Large intestine (tissue), 12 donors: ENCODE measurements at places on chromosomes 7 and 10. TPM values are rescaled to one million over a fixed set of nuclear protein-coding genes. Genes with fewer than 3 reads are reported as not detected.

Gene MTERF1
- polyA plus RNA-seq: 18.0 TPM

Gene GJD4
- 0.09 TPM for polyA plus RNA-seq

Gene RET
- polyA plus RNA-seq: 20.1 TPM

Gene JCAD
- 8.6 TPM for polyA plus RNA-seq

Gene VWA2
- polyA plus RNA-seq: 4.6 TPM

Gene SHH
- polyA plus RNA-seq: 7.5 TPM

Gene LIPA
- 194 TPM for polyA plus RNA-seq

Gene MYL10
- not detected for polyA plus RNA-seq

Gene WDFY4
- 3.5 TPM for polyA plus RNA-seq

DNA sequence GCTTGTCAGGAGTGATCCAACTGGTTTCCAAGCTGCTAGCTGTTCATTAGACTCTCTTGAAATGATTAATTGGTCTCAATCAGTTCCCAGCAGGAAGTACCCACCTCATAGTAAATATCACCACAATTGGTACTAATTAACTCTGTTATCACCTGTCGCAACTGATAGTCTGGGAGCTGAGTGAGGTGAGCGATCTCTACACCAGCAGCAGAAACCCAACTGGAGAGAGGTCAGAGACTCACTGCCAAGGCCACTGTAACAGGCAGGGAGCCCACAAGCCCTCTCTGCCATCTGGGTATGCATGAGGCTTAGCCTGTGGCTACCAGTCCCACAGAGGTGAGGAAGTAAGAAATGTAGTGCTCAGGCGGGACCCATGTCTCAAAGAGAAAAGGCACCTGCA, 245.5 kb downstream of the DYNC1I1 start:
- no peaks in the 10 kb centered on the region for H3K27me3 ChIP-seq
- H3K4me1 ChIP-seq: no peaks in the 10 kb centered on the region
- H3K27ac ChIP-seq: no peak overlapping the region
- no peaks in the 10 kb centered on the region for H3K36me3 ChIP-seq
- DNase-seq: peak; percentile 20

DNA sequence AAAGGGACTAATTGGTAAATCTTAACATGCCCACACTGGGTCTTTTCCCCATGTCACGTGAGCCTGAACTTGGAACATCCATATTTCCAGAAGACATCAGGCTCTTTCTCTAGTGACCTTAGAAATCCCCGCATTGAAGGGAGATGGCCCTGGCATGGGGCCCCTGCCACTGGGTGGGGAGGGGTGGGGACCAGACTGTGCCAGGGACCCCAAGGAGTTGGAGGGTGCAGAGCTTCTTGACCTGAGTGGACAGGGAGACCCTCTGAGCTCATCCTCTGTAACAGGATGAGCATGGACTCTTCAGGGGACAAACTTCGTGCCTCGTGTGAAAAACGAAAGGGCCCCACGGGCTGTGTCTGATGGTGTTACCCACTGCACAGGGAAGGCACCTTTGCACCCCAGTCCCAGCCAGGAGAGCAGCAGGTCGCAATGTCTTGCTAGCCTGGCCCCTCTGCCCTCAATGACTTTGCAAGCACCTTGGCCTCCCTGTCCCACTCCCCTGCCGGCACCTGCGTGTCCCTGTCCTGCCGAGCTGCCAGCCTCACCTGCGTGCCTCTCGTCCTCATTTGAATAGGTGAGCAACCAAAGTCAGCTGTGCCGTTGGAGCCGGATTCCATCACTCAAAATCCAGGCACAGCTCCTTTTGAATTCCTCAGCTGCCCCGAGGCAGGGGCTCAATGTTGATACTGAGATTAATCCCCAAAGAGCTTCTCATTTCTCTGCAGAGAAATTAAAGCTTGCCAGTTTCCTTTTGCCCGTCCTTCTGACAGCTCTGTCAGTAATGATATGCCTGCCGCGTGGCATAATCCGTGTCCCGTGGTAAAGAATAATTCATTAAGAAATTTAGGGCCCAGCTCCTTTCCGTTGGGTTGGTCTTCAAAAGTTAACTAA, 234.9 kb downstream of the EBF3 start:
- H3K27ac ChIP-seq: no peak overlapping the region
- H3K27me3 ChIP-seq: no peaks in the 10 kb centered on the region
- H3K36me3 ChIP-seq: peaks cover 3% of the 10 kb centered on the region
- no peak for DNase-seq

GRCh38 chr10:78963074-78964034, 105.4 kb upstream of the ZMIZ1 start:
- H3K36me3 ChIP-seq: no peaks in the 10 kb centered on the region
- no peak for DNase-seq
- H3K27me3 ChIP-seq: no peaks in the 10 kb centered on the region
- no peak overlapping the region for H3K27ac ChIP-seq

- no peaks in the 10 kb centered on the region for H3K4me1 ChIP-seq
- H3K4me3 ChIP-seq: no peak overlapping the region
- no peaks in the 10 kb centered on the region for H3K27me3 ChIP-seq
- no peak for DNase-seq
Observed at GRCh38 chr7:118072893-118073674, 110.9 kb upstream of the LSM8 start.

GRCh38 chr10:69375307-69376151, 41.2 kb downstream of the TACR2 start:
- no peak for DNase-seq
- H3K4me3 ChIP-seq: no peak overlapping the region
- no peaks in the 10 kb centered on the region for H3K27me3 ChIP-seq
- peaks cover 9% of the 10 kb centered on the region for H3K36me3 ChIP-seq
- no peak overlapping the region for H3K27ac ChIP-seq

- H3K36me3 ChIP-seq: no peaks in the 10 kb centered on the region
- no peak for DNase-seq
- H3K4me1 ChIP-seq: no peaks in the 10 kb centered on the region
- no peak overlapping the region for H3K4me3 ChIP-seq
- peak overlapping the region; percentile 27 for H3K27ac ChIP-seq
- H3K27me3 ChIP-seq: no peaks in the 10 kb centered on the region
Observed at GRCh38 chr10:77195101-77195500, 442.5 kb downstream of the KCNMA1 start.

- H3K4me3 ChIP-seq: no peak overlapping the region
- no peak for DNase-seq
- peaks cover 19% of the 10 kb centered on the region for H3K36me3 ChIP-seq
- no peaks in the 10 kb centered on the region for H3K27me3 ChIP-seq
Observed at GRCh38 chr7:24722386-24723177, 34.7 kb downstream of the GSDME start.

- no peaks in the 10 kb centered on the region for H3K27me3 ChIP-seq
- H3K27ac ChIP-seq: no peak overlapping the region
- H3K4me1 ChIP-seq: no peaks in the 10 kb centered on the region
- no peak overlapping the region for H3K4me3 ChIP-seq
Observed at GRCh38 chr7:42342381-42342780, 105.4 kb upstream of the GLI3 start.

DNA sequence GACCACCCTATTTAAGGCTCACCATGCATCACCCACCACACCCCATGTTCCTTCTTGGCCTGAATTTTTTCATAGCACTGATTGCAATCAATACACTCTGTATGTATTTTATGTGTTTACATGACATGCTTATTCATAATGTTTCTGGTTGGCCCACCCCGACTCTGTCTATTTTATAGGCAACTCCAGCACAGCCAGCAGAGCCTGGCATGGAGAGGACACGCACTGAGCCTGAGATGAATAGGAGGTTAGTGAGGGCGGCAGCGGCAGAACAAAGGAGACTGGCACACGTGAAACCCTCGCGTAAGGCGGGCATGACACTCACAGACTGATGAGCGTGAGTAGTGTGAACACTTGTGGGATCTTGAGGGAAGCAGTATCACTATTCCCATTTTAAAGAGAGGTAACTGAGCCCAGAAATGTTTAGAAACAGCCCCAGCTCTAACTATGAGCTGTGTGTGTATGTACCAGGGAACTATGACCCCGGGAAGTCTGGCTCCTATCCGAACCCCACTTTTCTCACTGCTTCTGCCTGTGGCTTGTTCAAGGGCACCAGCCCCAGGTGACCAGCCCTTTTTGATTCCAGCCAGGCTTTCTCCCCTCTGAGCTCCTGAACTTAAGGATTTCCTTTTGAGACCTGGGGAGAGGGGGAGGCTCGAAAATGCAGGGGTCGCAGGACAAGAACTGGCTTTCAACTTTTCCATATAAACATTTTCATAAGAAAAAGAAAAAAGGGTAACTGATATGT, 113.3 kb downstream of the ARHGAP22 start:
- no peaks in the 10 kb centered on the region for H3K27me3 ChIP-seq
- no peak overlapping the region for H3K27ac ChIP-seq
- H3K4me3 ChIP-seq: no peak overlapping the region
- no peaks in the 10 kb centered on the region for H3K36me3 ChIP-seq
- H3K4me1 ChIP-seq: no peaks in the 10 kb centered on the region
- DNase-seq: no peak

- no peaks in the 10 kb centered on the region for H3K36me3 ChIP-seq
- H3K27me3 ChIP-seq: no peaks in the 10 kb centered on the region
- DNase-seq: no peak
- H3K4me1 ChIP-seq: no peaks in the 10 kb centered on the region
Observed at GRCh38 chr10:13420532-13421307, 72.6 kb upstream of the SEPHS1 start.

- no peak overlapping the region for H3K27ac ChIP-seq
Observed at GRCh38 chr10:101303087-101303703, 50.8 kb upstream of the BTRC start.

GRCh38 chr10:5654218-5654755, 12.1 kb downstream of the ASB13 start:
- H3K27ac ChIP-seq: peak overlapping the region; percentile 67
- H3K4me1 ChIP-seq: peaks cover 23% of the 10 kb centered on the region
- peaks cover 28% of the 10 kb centered on the region for H3K36me3 ChIP-seq
- peak; percentile 32 for DNase-seq
- no peak overlapping the region for H3K4me3 ChIP-seq

- H3K27ac ChIP-seq: no peak overlapping the region
- no peak overlapping the region for H3K4me3 ChIP-seq
- DNase-seq: no peak
- peaks cover 16% of the 10 kb centered on the region for H3K4me1 ChIP-seq
- no peaks in the 10 kb centered on the region for H3K27me3 ChIP-seq
Observed at GRCh38 chr10:11683529-11684320, 58.5 kb upstream of the ECHDC3 start.

DNA sequence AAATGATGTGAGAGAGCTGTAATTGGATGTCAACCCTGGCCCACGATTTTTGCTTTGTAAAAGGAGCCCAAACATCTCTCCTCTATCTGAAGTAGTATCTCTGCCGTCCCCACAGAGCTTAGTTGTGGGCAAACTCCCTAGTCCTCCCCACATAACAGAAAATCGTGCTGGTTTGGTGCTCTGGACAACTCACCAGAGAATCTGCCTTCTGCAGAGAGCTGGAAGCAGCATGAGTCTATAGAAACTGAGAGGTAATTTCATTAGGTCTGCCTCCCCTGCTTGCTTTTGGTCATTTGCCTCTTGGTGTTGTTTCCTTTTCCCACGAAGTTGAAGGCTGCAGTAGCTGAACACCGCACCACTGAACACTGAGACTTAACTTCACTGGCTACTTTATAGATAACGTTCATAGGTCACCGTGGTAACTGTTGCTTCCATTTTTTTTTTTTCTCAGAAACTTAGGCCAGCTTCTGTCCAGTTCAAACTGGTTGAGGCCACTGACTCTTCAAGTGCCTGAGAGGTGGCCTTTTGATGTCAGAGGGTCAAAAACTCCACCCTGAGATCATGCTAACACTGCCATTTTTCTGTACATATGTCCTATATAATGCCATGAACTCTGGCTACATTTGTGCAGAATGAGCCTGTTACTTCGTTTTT, 3.3 kb upstream of the CDCA7L start:
- no peak overlapping the region for H3K4me3 ChIP-seq
- H3K27ac ChIP-seq: no peak overlapping the region
- DNase-seq: no peak
- H3K4me1 ChIP-seq: peaks cover 4% of the 10 kb centered on the region
- H3K36me3 ChIP-seq: no peaks in the 10 kb centered on the region

- no peak overlapping the region for H3K27ac ChIP-seq
- no peak for DNase-seq
- no peak overlapping the region for H3K4me3 ChIP-seq
- no peaks in the 10 kb centered on the region for H3K27me3 ChIP-seq
- H3K4me1 ChIP-seq: no peaks in the 10 kb centered on the region
Observed at GRCh38 chr10:34112171-34112782, 702.8 kb downstream of the PARD3 start.

- peaks cover 13% of the 10 kb centered on the region for H3K4me1 ChIP-seq
- peak overlapping the region; percentile 59 for H3K27ac ChIP-seq
- H3K36me3 ChIP-seq: no peaks in the 10 kb centered on the region
- no peaks in the 10 kb centered on the region for H3K27me3 ChIP-seq
- peak; percentile 48 for DNase-seq
Observed at GRCh38 chr10:68327889-68328786, 3.7 kb upstream of the HNRNPH3 start.

DNA sequence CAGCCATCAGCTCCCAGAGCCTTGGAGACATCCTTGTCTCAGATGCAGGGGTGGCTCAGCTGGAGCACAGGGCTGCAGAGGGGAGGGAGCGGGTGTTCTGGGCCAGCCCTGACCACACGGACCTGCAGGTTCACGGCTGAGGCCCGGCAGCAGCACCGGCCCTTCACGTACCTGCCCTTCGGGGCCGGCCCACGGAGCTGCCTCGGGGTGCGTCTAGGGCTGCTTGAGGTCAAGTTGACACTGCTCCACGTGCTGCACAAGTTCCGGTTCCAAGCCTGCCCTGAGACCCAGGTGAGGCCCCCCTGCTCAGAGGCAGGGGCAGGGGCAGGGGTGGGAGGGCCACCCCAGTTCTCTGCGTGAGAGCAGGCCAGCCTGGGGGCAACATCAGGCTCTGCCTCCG, 45.2 kb downstream of the PARP12 start:
- no peaks in the 10 kb centered on the region for H3K4me1 ChIP-seq
- H3K4me3 ChIP-seq: no peak overlapping the region
- H3K27me3 ChIP-seq: no peaks in the 10 kb centered on the region
- H3K36me3 ChIP-seq: peaks cover 5% of the 10 kb centered on the region

DNA sequence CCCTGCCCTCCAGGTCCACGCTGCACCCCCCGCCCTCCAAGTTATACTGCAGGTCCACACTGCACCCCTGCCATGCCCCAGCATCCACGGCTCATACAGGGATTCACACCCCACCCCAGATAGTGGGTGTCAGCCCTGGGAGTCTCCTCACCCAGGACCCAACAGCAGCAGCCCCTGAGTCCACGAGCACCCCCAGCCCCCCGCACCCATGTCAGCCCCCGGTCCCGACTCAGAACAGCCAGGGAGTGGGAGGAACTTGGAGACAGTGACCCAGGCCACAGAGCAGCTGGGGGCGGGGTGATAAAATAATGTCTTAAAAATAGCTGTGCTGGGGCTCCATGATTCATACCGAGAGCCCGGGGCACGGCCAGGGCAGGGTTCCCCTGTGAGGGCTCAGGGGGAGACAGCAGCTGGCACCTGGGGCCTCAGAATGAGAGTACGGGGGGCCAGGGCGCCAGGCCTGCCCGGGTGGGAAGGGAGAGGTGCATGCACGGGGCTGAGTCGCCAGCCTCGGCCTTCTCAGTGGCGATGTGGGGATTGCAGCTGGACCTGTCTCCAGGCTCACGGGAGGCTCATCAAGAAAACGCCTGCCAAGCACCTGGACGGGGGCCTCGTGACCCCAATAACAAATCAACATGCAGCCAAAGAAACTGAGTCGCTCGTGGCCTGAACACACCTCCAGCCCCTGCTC, 29.8 kb downstream of the ADAP1 start:
- H3K27me3 ChIP-seq: no peaks in the 10 kb centered on the region
- no peak overlapping the region for H3K4me3 ChIP-seq
- peaks cover 68% of the 10 kb centered on the region for H3K4me1 ChIP-seq

- no peak overlapping the region for H3K4me3 ChIP-seq
- no peak overlapping the region for H3K27ac ChIP-seq
Observed at GRCh38 chr7:4849390-4849789, 12.4 kb downstream of the PAPOLB start.
